ENCODE measurements at places on chromosomes 4 and X. TPM values are rescaled to one million over a fixed set of nuclear protein-coding genes. Genes with fewer than 3 reads are reported as not detected.

DNA sequence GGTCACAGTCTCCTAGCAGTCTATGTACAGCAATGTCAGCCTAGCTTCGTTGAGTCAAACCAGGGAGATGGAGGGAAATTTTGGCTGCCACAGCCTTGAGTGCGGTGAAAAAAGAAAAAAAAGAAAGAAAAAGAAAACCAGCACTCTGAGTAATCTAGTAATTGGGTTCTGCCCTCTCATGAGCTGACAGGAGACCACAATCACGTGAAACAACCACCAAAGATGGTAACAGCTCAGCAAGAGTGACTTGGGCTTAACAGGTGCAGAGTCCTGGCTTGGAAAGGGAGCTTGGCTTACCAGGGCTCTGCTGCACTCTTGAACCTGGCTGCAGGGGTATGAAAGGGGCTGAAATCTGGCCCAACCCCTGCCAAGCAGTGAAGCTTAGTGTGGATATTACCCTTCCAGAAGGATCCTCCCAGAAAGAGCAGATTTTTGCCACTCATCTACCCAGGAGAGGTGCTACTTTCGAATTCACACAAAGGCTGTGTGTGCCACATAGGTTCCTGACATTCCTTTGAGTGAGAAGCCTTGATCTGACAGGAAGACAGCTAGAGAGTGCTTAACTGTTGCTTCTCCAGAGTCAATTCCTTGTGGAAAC, 350.3 kb downstream of the PTTG2 start:
- peak; percentile 78 for DNase-seq
- H3K36me3 ChIP-seq: no peaks in the 10 kb centered on the region
- no peaks in the 10 kb centered on the region for H3K27me3 ChIP-seq

- H3K4me3 ChIP-seq: no peak overlapping the region
- H3K4me1 ChIP-seq: no peaks in the 10 kb centered on the region
- no peak for DNase-seq
These were observed 187.0 kb upstream of the PPARGC1A start for GRCh38 chr4:24076811-24077210.

- H3K4me1 ChIP-seq: no peaks in the 10 kb centered on the region
- H3K36me3 ChIP-seq: no peaks in the 10 kb centered on the region
- H3K27me3 ChIP-seq: no peaks in the 10 kb centered on the region
- DNase-seq: no peak
These were observed 1055.2 kb upstream of the FTHL17 start for GRCh38 chrX:32126997-32127396.

GRCh38 chrX:46298821-46299220, 246.4 kb downstream of the ZNF674 start:
- no peaks in the 10 kb centered on the region for H3K36me3 ChIP-seq
- no peak overlapping the region for H3K27ac ChIP-seq
- H3K27me3 ChIP-seq: no peaks in the 10 kb centered on the region
- H3K4me1 ChIP-seq: no peaks in the 10 kb centered on the region
- no peak overlapping the region for H3K4me3 ChIP-seq
- DNase-seq: no peak

DNA sequence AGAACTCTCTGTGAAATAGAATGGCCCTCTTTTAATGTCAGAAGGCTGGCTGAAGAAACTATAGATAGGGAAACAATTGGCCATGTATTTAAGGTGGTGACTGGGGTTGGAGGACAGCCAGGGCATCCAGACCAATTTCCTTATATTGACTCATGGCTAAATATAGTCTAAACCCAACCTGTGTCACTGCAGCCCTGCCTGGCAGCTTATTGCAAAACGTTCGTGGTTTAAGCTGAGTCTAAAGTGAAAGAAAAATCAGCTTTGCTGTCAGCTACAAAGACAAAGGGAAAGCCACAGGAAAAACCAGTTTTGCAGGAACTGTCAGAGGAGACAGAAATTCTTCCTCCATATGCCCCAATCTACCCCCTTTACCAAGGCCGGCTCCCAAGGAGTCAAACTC, 902.8 kb upstream of the NDST4 start:
- H3K36me3 ChIP-seq: no peaks in the 10 kb centered on the region
- H3K4me3 ChIP-seq: no peak overlapping the region
- DNase-seq: no peak
- no peaks in the 10 kb centered on the region for H3K27me3 ChIP-seq
- no peaks in the 10 kb centered on the region for H3K4me1 ChIP-seq

- no peak overlapping the region for H3K27ac ChIP-seq
- H3K4me3 ChIP-seq: no peak overlapping the region
- H3K4me1 ChIP-seq: no peaks in the 10 kb centered on the region
- H3K36me3 ChIP-seq: no peaks in the 10 kb centered on the region
These were observed 339.2 kb downstream of the TMA16 start for GRCh38 chr4:163833669-163834068.

GRCh38 chr4:94960708-94961107, 203.0 kb downstream of the BMPR1B start:
- H3K27ac ChIP-seq: no peak overlapping the region
- DNase-seq: no peak
- no peak overlapping the region for H3K4me3 ChIP-seq
- H3K27me3 ChIP-seq: no peaks in the 10 kb centered on the region

DNA sequence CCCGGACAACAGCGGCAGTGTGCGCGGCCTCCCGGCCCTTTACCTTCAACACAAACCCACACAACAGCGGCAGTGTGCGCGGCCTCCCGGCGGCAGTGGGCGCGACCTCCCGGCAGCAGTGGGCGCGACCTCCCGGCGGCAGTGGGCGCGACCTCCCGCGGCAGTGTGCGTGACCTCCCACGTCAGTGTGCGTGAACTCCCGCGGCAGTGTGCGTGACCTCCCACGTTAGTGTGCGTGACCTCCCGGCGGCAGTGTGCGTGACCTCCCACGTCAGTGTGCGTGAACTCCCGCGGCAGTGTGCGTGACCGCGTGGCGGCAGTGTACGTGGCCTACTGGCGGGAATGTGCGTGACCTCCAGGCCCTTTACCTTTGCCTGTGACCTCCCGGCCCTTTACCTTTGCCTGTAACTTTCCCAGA, 576.6 kb upstream of the FRG1 start:
- H3K4me3 ChIP-seq: no peak overlapping the region
- no peaks in the 10 kb centered on the region for H3K36me3 ChIP-seq
- DNase-seq: no peak
- no peak overlapping the region for H3K27ac ChIP-seq
- no peaks in the 10 kb centered on the region for H3K27me3 ChIP-seq
- no peaks in the 10 kb centered on the region for H3K4me1 ChIP-seq

DNA sequence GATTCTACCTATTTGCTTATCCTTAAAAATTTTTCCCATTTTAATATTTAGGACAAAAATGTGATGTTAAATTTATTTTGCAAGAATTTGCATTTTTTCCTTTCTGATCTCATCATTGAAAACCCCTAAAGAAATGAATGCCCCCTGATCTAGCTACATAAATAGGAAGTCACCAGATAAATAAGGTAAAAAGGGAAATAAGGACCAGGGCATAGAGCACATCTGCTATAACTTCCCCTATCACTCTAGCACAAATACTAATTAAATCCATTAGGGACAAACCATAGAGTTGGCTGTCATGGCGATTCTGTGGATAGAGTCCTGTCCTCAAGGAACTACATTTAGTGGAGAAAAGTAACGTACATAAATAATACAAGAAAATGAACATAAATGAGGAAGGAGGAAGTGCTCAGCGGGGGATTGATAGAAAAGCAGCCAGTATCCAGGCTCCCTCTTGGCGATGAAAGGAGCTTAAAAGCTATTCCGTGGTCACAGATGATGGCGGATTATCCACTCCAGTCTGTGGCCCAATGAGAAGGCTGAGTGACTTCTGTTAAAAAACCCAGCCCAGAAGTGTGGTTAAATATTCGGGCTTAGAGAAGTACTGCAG, 76.9 kb upstream of the RPL34 start:
- H3K27ac ChIP-seq: no peak overlapping the region
- H3K4me1 ChIP-seq: peaks cover 13% of the 10 kb centered on the region
- no peaks in the 10 kb centered on the region for H3K27me3 ChIP-seq
- no peak overlapping the region for H3K4me3 ChIP-seq
- no peaks in the 10 kb centered on the region for H3K36me3 ChIP-seq

GRCh38 chr4:128350449-128351045, 62.9 kb upstream of the PGRMC2 start:
- no peaks in the 10 kb centered on the region for H3K36me3 ChIP-seq
- H3K27me3 ChIP-seq: no peaks in the 10 kb centered on the region
- no peak overlapping the region for H3K27ac ChIP-seq
- DNase-seq: no peak

DNA sequence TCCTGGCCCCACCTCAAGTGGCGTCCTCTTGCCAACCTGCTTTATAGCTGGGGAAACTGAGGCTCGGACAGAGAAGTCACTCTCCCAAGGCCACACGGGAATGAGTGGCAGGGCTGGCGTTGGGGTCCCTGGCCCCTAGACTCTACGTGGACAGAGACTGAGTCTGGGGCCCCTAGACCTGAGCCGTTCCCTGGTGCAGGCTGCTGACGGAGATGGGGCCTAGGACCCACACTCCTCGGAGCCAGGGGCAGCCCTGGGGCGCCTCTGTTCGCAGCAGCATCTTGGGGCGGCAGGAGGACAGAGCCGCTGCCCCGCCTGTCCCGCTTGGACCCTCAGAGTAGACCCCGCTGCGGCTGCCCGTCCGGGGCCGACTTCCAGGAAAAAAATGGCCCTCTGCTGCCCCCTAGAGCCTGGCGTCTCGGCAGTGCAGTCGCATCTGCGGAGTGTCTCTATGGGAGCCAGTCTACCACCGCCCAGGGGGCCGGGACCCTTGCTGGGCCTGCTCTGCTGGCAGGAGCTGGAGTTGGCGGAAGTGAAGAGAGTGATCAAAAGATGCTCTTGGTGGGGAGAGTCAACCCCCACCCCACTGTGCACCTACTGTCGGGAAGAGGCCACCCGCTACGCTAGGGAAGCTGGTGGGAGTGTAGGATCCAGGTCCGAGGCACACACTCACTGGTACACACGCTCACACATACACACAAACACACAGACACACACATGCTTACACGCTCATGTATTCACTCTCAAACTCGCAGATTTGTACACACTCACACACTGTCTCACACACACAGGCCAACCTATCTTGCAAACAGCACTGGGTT, 220.1 kb downstream of the AFAP1 start:
- no peaks in the 10 kb centered on the region for H3K27me3 ChIP-seq
- H3K27ac ChIP-seq: no peak overlapping the region
- no peak for DNase-seq
- H3K4me3 ChIP-seq: no peak overlapping the region
- no peaks in the 10 kb centered on the region for H3K36me3 ChIP-seq
- no peaks in the 10 kb centered on the region for H3K4me1 ChIP-seq

GRCh38 chrX:111955901-111956300, 79.9 kb downstream of the TRPC5OS start:
- H3K27me3 ChIP-seq: no peaks in the 10 kb centered on the region
- H3K4me1 ChIP-seq: no peaks in the 10 kb centered on the region
- no peak overlapping the region for H3K4me3 ChIP-seq
- no peak overlapping the region for H3K27ac ChIP-seq

DNA sequence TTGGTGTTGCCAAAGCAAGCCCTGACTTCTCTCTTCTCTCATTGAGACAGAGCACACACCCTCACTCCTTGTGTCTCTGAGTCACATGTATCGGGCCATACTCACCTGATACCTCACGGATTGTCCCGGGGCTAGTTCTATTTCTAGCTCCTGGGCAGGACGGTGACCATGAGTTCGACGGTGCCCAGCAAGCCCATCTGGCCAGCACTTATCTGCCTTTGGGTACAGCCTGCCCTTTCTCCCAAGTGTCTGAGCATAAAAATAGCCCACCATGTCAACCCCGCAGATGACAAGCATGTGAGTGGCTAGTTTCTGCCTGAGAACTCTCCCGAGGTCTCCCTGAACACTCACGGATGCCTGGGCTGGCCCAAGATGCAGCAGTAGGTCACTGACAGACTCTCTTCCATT, 158.5 kb downstream of the DHRSX start:
- no peak overlapping the region for H3K4me3 ChIP-seq
- H3K27ac ChIP-seq: no peak overlapping the region
- no peak for DNase-seq

DNA sequence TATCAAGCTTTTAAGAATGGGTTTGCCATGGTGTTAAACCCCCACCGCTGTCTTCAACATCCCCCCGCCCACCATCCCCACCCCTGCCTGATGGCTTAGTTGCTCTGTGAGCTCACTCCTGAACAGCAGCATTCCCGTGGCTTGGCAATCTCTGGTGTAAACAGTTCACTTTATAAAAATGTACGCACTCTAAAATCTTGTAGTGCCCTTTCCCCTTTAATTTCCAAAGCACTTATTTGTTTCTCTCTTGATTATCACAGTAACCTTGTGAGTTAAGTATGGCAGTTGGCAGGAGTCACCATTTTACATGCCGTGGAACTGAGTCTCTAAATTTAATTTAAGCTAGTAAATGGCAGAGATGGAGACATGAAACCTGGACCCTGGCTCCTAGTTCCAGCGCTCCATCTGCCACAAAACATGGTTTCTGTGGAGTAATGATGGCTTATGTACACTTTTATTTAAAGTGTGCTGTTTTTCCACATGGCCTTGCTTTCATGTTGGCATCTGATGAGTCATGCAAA, 123.1 kb downstream of the AFF1 start:
- peaks cover 4% of the 10 kb centered on the region for H3K36me3 ChIP-seq
- H3K27ac ChIP-seq: no peak overlapping the region
- peaks cover 24% of the 10 kb centered on the region for H3K4me1 ChIP-seq

- no peaks in the 10 kb centered on the region for H3K36me3 ChIP-seq
- H3K27me3 ChIP-seq: no peaks in the 10 kb centered on the region
- no peak for DNase-seq
- H3K4me3 ChIP-seq: no peak overlapping the region
These were observed 230.3 kb downstream of the APBB2 start for GRCh38 chr4:40984051-40984450.

RGN gene
- 0.25 TPM for total RNA-seq

DCHS2 gene
- 0.02 TPM for total RNA-seq

PAGE5 gene
- not detected for total RNA-seq

CXCL1 gene
- total RNA-seq: not detected

HELT gene
- total RNA-seq: not detected

CYBB gene
- total RNA-seq: 127 TPM

TKTL1 gene
- total RNA-seq: 0.22 TPM

USP27X gene
- 5.3 TPM for total RNA-seq

RELL1 gene
- total RNA-seq: 3.2 TPM

GALNTL6 gene
- total RNA-seq: 0.99 TPM

UNC5C gene
- not detected for total RNA-seq

OCRL gene
- total RNA-seq: 8.8 TPM

PDZD4 gene
- not detected for total RNA-seq

Data from B cell (primary cell).